GM12892 (cell line): ENCODE measurements at places on chromosomes 5 and 9.

GRCh38 chr9:27888661-27889295 lies 315.5 kb upstream of the C9orf72 start:
- peak; percentile 3 for DNase-seq

DNA sequence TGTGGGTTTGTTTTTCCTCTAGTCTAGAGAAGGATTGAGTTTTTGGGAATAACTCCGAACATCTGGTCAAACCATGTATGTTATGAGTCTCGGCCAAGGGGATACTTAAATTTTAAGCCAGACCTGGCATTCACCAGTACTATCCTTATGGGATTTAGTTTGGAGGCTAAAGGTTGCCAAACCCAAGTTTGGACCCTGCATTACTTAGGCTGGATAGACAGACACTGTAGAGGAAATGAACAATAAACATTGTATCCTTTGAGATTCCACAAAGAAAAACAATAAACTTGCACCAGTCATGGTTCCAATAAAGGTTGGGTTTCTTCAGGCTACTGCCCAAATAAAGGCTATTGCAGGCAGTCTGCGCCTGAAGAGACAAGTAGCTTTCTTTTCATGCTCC lies 296.7 kb upstream of the MEF2C start:
- no peak for DNase-seq

- DNase-seq, result no peak
These were observed 488.7 kb upstream of the CYLC2 start for GRCh38 chr9:102506406-102506805.

GRCh38 chr5:94503677-94504076 lies 114.7 kb downstream of the KIAA0825 start:
- DNase-seq, result no peak

DNA sequence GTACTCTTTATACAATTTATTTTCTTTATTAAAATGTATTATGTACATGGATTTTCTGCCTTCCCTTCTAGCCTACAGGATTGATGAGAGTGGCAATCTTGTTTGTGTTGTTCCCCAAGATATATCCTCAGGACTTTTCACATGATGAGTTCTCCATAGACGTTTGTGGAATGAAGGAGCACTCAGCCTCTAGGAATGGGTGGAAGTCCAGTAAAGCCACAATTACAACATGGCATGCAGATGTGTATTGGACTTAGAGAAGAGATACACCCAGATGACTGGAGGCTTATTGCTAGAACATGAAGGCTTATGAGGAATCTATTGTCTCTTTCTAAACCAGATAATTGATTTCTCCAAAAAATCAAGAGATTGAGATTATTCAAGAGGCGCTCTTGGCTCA lies 8.2 kb upstream of the DOCK2 start:
- no peak for DNase-seq

- peak; percentile 62 for DNase-seq
These were observed 76.4 kb downstream of the EHMT1 start for GRCh38 chr9:137694962-137695875.

DNA sequence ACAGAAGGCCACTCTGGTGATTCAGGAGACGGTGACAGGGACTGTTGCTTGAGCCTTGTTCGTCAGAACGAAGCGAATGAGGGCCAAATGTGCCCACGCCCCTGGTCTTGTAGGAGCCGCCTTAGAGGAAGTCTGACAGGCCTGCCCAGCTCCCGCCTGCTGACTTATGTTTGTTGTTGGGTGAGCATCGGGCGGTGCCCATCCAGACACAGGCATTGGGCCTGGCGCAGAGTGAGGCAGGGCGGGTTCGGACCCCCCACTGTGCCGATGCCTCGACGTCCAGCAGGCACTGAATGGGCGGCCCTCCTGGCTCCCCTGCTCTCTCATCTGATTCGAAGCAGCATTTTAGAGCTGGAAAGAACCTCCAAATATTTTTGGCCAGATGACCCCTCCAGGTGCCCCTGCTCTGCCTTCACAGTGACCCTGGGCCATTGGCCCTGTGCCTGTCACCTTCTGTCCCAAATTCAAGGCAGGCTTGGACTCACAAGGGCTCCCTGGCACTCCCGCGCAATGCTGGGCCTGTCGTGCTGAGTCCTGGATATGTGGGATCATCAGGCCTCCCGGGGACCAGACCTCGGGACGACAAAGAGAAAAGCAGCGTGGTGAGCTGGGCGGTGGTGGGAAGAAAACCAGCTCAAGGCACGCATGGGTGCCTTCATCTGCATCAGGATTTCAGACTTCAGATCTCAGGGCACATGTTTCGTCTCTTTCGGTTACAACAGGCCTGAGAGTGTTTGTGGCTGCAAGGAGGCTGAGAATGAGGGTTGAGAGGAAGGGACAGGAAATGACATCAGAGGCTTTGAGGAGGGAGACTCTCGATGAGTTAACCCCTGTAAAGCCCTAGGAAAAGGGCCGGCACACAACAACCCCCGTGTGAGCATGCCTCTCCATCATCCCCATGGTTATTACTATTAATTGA lies 37.1 kb upstream of the OLFM1 start:
- DNase-seq, result no peak

DNA sequence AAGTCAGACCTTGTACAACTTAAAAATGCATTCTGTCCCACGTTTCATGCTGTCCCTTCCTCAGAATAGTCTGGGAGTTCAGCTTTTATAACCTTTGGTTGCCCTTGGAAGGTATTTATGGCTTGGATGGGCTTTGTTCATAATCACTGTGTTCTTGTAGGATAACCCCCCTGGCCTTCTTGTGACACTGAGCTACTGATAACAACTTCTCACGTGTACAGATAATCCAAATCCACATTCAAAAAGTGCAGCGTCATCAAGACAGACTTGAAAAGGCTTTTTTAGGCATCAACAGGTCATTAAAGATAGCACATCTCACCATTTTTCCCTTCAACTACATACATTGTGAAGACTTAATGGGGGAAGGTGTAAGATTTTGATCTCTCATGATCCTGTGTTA lies 42.0 kb downstream of the SLC1A3 start:
- no peak for DNase-seq

GRCh38 chr9:13387734-13388067 lies 108.2 kb upstream of the MPDZ start:
- no peak for DNase-seq
